PC-3 (cell line): ENCODE measurements at places on chromosomes 2 and 18.

DNA sequence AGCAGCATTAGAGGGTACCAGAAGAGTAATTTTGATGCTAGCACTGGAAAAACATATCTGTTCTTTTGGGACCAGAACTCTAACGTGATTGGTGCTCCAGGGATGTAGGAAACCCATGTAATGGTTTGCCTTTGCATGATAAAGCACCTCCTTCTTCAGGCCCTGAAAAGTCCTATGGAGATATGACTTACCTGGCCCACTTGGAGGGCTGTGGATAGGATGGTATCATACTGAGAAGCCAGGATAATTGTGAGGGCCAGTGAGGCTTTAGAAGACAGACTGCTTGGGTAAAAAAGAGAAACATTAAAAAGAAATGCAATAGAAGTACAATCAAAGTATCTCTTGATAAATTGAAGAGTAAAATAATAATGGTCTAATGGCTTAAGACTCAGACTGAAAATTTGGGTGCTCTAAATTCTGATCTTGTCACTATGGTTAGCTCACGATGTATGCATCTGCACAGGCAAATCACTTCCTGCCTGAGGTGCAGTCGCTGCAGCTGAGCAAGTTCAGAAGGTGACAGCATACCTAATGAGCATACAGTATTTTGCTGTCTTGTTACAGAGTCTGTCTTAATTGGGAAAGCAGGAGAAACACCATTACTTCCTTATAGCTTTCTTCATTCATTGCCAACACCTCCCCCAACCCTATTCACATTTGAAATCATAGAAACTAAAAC lies 371.5 kb downstream of the NUP35 start:
- no peak for DNase-seq

- DNase-seq = no peak
Observed at GRCh38 chr2:216308576-216308975, 63.7 kb downstream of the MARCHF4 start.

GRCh38 chr18:35444636-35445035 lies 53.1 kb downstream of the INO80C start:
- no peak for DNase-seq

DNA sequence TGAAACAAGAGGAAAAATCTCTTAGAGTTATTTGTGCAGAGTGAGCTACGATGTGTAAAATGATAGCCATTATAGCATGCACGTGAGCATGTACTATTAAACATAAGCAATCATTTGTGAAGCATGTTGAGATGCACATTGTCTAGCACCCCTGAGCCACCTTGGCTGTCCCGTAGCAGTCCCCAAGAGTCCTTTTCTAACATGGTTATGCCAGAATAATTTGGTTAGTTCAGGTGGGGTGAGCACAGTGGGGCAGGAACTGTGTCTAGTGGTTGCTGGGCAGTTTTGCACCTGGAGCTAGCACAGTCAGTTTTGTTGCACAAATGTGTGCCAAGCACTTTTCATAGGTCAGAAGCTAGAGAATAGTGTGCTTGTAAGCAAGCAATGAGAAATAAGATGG lies 809.8 kb downstream of the RNF144A start:
- DNase-seq = no peak

GRCh38 chr2:162297925-162298552 lies 20.4 kb downstream of the IFIH1 start:
- DNase-seq = peak; percentile 92

DNA sequence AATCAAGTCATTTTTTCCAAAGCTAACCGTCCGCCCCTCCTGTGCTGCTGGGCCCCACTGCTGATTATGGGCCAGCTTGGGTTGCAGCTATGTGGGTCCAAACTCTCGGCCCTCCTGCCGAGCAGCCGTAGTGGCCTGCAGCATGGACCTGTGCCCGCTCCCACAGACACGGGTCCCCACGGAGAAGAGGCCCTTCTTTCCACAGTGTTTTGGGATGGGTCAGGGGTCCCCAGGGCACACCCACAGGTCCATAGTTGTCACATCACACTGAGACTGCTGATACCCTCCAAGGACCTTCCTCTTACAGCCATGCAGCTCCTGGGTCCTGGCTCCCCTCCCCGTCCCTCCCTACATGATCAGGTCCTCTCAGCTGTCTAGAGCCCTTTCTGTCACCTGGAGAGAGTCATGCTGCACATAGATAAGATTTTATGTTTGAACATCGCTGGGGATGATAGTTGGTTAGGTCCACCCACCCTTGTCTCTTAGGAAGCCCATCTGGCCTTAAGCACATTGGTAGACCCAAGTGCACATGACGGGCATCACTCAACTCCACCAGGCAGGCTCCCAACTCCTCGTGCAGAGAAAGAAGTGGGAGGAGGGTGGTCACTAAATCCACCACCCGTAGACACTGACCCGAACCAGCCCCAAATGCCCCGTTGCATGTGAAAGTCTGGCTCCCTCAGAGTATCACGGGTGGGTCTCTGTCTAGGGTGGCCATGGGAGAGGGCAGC lies 17.5 kb downstream of the GPR55 start:
- DNase-seq = no peak

GRCh38 chr2:85669549-85669948 lies 1.6 kb upstream of the SFTPB start:
- no peak for DNase-seq

DNA sequence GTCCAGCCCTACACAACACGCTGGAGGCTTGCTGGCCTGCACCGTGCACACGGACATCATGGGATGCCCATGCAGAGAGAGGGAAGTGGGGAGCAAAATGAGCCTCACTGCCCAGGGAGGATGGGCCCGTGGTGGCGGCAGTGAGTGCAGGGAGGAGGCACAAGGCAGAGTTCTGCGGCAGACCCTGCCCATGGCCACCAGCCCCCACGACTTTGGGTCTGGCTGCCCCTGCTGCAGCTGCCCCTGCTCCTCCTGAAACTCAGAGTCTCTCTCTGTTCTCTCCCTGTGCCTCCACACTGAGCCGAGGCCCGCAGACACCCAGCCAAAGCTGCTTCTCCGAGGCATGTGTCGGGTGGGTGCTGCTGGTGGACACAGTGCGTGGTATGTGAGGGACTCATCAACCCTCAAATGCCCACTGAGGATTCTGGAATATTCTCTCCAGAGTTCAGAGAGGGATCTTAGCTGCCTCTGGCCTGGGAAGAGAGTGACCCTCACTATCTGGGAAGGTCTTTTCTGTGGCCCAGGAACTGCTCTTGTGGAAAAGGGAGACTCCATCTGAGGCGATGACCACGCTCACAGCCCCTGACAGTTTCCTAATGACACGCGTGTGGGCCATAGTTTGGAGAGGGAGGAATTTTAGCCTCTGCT lies 45.1 kb upstream of the HPCAL1 start:
- DNase-seq = no peak

DNA sequence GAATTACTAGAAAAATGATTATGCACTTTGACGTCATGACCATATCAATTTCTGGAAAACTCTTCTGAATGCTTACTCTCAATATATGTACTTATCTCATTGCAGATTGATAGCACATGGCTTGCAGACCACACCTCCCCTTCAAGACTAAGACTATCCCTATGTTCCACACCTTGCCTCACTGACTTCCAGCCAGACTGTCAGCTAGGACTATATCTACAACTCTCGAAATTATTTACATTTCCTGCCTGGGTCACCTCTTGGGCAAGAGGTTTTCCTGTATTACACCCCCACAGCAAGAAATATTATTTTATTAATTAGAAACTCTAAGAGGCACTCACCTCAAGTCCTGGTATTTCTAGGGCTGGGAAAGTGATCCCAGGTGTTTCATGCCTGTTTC lies 236.6 kb downstream of the CYRIA start:
- DNase-seq = no peak

DNA sequence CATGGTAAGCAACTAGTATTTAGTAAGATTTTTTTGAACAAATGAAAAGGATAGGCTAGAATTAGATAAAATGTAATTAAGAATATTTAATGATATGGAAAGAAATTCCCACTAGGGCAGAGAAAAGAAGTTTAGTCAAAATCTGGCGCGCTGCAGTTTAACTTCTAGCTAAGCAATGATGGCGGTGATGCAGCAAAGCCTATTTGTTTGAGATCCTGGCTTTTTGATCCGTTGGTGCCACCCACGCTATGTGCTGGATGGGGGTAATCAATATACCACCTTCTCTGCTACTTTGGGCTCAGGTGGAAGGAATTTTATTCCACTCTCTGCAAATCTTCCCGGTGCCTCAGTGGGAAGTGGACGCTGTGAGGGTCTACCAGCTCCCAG lies 421 bp upstream of the FAM171B start:
- no peak for DNase-seq

DNA sequence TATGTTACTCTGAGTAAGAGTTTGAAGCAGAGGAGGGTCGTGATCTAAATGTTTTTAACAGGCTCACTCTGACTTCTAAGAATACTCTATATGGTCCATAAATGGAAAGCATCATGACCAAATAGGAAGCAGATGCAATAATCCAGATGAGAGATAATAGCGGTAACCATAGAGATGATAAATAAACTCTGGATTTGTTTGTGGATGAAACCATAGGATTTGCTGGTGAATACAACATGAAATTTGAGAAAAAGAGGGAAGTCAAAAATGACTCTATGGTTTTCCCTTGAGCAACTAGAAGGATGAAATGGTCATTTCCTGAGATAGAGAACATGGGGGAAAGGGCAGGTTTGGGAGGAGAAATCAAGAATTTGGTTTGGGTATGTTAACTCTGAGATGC lies 3.9 kb downstream of the HEATR5B start:
- DNase-seq = no peak

GRCh38 chr2:158598862-158599517 lies 142.2 kb downstream of the PKP4 start:
- DNase-seq = peak; percentile 23

DNA sequence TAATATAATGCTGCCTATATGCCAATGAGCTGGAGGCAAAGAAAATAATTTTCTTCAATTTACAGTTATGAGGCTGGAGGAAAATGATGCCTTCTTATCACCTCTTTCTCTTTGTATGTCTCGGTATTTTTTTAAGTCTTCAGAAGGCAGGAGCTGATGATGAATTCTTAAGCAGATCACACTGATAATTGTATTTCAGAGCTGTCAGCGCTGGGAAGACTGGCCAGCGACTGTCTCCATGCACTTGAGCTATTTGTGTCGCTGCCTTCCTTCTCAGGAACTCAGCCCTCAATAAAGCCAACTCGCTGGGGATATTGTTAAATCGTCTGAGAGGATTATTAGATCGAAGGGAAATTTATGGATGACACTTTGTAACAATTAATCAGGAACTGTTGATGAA lies 40.3 kb downstream of the PTGR3 start:
- no peak for DNase-seq

- no peak for DNase-seq
Observed at GRCh38 chr18:47899107-47899840, 31.2 kb downstream of the SMAD2 start.

DNA sequence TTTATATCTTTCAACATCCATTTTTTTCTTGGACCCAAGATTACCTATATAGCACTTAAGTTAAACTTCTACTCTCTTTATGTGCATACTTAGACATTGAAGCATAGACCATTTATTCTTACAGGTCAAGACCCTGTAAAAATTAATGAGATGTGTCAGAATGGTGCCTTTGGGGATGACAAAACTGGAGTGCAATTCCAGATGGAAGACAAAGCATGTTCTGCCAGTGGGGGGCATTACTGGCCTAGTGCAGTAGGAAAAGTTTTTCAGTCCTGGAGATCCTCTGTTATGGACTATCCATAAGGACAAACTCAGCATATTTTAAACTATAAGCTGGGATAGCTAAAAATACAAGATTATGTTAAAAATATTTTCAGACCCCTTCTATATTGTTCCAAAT lies 57.8 kb upstream of the MMADHC start:
- DNase-seq = peak; percentile 50

- no peak for DNase-seq
Observed at GRCh38 chr18:44799907-44800421, 119.3 kb downstream of the SETBP1 start.

DNA sequence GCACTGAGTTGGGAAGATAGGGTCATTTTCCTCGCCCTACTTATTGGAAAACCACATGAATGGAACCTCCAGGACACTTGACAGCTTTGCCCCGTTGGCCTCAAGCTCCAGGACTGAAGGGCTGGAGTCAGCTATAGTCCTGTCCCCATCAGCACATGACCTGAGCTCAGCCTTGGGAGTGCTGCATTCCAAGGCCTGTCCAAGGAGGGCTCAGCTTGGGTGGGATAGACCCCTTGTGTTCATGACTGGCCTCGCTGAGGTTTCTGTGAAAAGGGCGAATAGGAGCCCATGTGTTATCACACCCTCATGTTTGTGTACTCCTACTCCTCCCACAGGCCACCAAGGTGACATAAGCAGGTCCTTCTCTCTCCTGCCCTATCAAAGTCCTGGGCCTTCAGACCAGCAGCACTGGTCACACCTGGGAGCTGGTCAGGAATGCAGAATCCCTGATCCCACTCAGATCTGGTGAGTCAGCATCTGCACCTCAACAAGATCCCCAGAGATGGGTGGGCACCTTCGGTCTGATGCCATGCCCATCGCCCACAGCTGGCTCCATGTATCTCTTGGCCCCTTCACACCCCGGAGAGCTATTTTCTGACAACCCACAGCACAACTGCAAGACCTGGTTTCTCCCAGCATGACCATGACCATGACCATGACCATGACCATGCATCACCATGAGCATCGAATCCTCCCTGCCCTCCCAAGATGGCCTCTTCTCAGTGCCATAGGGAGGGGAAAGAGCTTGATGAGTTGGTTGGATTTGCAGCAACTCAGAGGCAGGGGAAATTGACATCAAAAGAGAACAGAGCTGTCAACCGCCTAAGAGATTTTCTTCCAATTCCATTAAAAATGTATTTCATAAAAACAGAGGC lies 83.0 kb upstream of the RAB6C start:
- DNase-seq = no peak

DNA sequence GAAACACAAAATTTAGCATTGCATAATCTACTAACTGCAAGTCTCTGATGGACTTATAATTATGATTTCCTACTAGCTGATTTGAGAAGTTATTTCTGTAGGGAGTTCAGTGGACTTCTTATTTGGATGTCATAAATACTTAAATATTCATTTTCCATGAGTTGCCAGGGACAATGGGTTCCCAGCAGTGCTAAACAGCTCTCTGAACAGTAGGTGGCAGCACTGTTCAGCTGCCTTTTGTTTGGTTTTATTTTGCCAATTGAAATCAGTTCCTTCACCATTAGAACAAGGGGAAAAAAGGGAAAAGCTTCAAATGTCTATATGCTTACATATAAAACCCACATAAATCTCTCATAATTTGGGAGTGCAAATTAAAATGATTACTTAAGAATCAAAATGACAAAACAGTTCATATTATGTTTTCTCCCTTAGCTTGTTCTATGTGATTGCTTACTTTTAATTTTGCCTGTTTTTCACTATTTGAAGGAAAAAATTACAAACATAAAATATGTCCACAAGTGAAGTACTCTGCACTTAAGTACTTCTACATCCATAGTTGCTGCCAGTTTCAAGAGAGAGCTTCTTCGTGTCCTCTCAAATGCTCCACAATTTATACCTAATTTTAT lies 898.9 kb downstream of the CPS1 start:
- peak; percentile 78 for DNase-seq

DNA sequence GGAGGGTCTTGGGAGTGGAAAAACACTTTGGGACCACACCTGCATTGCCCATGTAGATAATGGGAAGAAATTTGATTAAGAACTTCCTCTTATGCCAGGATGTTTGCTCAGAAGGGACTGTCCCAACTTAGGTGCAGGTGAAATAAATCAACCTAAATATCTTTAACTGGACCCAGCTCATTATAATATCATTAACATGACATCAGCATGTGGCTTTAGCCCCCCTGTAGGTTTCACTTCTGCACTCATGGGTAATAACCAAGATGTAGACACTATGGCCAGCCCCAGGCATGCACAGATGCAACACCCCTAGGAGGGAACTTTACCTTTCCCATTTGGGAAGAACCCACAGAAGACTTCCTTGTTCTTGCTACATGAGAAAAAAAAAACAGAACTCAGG lies 227.4 kb upstream of the ZNF804A start:
- no peak for DNase-seq

- no peak for DNase-seq
Observed at GRCh38 chr2:10438688-10439087, 9.4 kb downstream of the ODC1 start.
